Brain microvascular endothelial cell (primary cell): ENCODE measurements at places on chromosomes 2 and 18.

GRCh38 chr2:237629739-237630138 is 2.4 kb downstream of the LRRFIP1 start:
- DNase-seq = peak; percentile 67

- no peak for DNase-seq
Observed at GRCh38 chr2:141493936-141494335, 636.9 kb downstream of the LRP1B start.

GRCh38 chr2:151999053-151999452 is 99.8 kb downstream of the CACNB4 start:
- peak; percentile 38 for DNase-seq

DNA sequence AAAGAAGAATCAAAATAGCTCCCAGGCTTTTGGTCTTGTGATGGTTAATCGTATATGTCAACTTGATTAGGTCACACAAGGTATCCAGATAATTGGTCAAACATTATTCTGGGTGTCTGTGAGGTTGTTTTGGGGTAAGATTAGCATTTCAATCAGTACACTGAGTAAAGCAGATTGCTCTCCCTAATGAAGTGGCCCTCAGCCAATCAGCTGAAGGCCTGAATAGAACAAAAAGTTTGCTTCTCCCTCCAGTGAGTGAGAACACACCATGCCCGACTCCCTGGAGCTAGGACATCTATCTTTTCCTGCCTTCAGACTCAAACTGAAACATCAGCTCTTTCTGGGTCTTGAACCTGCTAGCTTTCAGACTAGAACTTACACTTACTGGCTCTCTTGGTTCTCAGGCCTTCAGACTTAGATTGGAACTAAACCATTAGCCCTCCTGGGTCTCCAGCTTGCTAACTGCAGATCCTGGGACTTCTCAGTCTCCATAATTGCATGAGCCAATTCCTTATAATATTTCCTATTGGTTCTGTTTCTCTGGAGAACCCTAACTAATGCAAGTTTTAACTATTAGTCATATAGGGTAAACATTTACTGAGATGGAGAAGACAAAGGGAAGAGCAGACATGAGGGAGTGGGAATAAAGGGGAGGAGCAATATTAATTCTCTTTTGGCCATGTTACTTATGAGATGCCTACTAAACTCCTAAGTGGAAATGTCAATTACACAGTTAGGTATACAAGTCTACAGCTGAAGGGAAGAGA is 25.5 kb downstream of the LNPK start:
- DNase-seq = peak; percentile 0

DNA sequence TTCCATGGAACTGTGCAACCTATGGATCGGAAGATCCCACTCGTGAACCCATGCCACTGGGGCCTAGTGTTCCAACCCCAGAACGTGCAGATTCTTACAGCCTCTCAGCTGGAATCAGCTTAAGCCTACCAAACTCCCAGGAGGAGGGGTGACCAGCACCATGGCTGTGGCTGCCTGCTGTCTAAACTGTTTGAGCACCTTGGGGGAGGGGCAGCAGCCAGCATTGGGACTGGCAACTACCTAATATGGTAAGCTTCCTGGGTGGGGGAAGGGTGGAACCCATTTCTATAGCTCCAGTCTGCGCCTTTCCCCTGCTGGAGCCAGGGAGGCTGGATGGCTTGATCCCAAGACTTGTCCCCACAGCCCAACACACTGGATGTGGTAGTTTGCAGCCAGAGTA is 10.7 kb upstream of the POLE4 start:
- DNase-seq = no peak

DNA sequence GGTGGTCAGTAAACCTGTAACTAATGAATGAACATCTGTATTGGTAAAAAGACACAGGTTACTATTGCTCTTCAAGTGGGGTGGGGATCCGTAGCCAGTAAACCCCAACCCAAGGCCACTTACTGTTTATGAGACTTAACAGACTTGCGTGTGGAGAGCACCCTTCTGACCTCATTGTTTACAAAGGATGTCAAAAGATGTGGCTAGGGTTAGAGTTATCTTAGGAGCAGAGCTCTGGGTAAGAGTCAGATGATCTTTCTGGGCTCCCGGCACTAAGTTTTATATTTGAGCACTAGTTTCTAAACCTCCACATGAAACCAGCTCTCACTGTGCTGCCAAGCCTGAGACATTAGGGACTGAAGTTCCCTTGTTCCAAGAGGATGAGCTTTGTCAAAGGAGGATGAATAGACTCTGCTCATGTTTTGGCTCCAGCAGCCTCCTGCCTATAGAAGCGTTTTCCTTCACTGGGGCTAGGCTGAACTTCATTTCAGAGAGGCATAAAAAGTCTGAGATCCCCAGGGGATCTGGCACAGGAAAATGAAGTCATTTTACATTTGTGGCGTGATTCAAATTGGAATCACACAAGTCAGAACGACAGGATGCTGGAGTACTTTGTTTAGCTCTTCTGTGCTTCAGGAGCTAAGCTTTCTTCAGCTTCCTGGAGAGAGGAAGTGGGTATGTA is 403.1 kb upstream of the TRIB2 start:
- DNase-seq = no peak

DNA sequence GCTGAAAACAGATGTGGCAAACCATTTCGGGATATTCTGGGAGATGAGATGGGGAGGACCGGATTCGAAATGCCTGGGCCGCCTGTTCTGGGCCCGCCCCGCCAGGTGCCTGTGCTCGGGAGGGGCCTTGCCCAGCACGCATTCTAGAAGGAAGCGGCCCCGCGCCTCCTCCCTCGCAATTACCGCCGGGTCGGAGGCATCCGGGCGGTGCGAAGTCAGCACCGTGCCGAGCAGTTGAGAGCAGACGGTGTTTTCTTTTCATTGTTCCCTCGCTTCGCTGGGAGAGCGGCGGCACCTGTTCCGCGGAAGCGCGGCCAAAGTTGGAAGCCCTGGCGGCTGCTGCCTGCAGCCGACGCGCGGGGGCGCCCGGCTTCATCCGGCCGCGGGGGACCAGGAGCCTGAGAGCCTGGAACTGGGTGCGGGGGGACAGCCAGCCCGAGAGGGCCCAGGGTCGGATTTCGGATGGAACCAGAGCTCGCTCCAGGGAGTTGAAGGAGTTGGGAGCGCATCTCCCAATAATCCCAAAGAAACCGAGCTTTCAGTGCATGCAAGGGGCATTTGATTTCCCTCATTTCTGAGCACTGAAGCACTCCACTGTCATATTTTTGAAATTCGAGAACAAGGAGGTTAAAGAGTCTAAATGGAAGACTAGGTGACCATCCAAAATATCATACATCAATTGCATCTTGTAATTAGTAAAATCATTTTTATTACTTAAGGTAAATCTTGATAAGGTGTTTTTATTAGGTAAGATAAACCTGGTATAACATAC is 241.8 kb upstream of the RAB12 start:
- DNase-seq = no peak

GRCh38 chr2:29561181-29561580 is 360.2 kb downstream of the ALK start:
- no peak for DNase-seq

GRCh38 chr2:70089220-70089982 is 2.1 kb downstream of the PCBP1 start:
- no peak for DNase-seq

- DNase-seq = peak; percentile 55
Observed at GRCh38 chr2:4258563-4258962, 555.2 kb downstream of the DCDC2C start.

DNA sequence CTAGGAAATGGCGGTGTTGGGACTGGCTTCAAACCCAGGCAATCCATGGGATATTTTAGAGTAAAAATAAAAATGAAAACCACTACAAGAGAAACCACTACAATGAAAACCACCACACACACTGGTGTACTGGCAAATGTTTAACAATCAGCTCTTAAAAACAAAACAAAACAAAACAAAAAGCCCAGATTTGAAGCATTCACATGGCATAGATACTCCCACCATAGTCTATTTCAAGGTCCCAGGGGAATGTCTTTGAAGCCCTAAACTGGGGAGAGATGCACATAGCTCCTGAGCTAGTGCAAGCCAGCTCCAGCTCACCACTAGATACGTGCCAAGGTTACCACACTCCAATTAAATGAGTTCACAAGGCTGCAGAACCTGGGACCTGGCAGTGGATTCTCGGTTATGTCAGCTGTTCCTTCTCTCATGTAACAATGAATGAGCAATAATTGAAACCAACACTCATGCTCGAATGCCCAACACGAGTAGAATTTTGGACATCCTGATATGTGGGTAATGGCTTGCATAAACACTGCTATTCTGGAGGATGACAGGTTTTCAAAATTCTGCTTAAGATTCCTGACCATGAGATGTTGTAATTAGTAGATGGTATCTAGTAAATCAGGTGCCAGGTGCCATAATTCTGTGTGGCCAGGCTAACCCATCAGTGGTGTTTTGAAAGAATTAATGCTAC is 102.2 kb downstream of the OSBPL6 start:
- DNase-seq = no peak

DNA sequence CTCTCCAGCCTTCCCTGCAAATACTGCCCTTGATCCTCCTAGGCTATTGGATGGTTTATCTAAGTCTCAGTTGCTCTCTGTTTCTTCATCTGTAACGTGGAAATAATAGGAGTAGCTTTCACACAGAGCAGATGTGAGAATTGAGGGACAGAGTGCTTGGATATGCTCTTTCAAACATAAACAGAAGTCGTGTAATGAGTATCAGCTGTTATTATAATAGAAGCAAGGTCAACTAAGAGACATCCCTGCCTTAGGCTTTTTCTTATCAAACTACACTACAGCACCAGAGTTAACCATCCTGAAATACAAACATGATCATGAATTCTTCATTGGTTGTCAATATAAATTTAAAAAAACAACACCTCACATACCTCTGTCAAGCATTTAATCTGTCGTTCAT is 138.2 kb downstream of the DOK6 start:
- no peak for DNase-seq

- DNase-seq = no peak
Observed at GRCh38 chr2:56299171-56299691, 115.4 kb downstream of the CCDC85A start.

GRCh38 chr2:209908511-209908910 is 93.9 kb upstream of the RPE start:
- no peak for DNase-seq

DNA sequence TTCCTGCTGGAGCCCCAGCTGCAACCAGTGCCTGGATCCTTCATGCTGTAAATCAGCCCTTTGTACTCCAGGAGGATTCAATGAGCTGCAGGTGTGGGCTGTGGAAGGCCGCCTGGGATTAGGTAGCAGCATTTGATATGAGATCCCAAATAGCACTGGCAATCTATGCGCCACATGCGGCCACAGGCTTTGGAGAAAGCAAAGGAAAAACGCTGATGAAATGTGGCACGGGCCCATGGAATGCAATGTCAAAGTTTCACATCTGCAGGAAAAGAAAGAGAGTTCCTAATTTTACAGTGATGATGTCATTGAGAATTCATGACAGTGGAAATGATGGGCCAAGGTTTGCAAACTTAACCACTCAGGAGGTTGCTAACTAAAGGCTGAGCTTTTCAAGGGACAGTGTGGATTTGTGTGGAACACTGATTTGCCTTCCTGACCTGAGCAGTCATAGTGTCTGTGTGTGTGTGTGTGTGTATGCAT is 216.4 kb upstream of the OSR1 start:
- peak; percentile 47 for DNase-seq

GRCh38 chr2:231800493-231801091 is 14.3 kb downstream of the COPS7B start:
- peak; percentile 40 for DNase-seq

DNA sequence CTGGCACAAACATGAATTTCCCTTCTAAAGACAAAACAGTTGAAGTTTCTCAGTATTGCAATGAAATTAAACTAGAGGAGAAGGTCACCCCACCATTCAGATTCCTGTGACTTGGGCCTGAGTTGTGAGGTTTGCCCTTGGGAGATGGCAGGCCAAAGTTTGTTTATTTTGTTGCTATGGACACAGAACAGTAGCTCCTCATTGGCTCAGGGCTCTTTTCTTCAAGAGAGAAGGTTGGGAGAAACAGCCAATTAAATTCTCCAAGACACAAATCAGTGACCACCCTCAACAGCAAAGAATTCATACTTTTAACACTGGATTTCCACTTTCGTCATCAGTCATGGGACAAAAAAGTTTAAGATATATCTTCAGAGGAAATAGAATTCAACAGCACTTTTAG is at the start of gene FLACC1:
FLACC1 (minus strand) TSS at position 125 of the 400 bp plus-strand sequence. CDS start 5,941 bp downstream, outside the sequence.
- DNase-seq = peak; percentile 84

DNA sequence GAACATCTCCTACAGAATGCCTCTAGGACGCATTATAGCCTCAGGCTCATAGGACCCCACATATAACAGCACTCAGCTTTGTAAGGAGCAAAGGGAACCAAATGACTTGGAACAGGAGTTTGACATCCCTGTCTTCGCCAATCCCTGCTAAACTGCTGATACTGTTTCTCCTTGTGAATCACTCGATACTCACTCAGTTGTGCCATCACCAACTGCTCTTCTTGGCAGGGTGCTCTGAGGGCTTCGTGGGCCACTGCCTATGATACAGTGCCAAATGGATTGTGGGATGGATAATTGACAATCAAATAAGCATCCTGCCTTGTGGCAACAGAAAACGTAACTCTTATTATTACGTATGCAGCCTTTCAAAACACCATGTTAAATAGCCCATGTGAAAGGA is 396.3 kb downstream of the RIT2 start:
- no peak for DNase-seq

DNA sequence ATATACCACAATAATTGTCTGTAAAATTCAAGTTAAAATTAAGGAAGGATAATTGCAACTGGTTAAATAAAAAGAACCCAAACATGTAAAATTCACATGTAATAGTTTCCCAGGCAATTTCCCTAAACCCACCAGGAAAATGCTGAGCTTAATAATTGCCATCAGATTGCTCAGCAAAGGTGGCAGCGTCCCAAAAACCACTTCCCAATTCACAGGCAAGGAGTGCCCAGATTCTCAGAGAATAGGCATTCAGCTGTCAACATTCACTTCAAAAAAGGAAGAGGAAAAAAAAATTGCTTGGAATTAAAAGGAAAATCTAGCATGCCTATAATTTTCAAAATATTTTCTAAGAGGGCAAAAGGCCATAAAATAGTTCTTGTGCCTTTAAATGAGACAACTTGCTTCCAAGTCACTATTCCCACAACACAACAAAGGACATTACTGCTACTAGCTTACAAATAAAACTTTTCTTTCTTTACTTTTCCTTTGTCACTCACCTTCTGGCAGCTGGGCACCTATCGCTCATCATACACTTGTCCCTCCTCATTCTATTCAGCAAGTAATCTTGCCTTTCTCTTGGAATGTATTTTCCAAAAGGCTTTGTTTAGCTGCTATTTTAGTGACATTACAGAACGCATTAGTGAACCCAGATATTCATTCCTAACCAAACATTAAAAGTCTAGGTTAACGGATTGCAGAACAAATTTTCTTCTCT is 15.2 kb downstream of the SRBD1 start:
- peak; percentile 31 for DNase-seq

- no peak for DNase-seq
Observed at GRCh38 chr2:41701231-41701630, 346.6 kb upstream of the PKDCC start.

DNA sequence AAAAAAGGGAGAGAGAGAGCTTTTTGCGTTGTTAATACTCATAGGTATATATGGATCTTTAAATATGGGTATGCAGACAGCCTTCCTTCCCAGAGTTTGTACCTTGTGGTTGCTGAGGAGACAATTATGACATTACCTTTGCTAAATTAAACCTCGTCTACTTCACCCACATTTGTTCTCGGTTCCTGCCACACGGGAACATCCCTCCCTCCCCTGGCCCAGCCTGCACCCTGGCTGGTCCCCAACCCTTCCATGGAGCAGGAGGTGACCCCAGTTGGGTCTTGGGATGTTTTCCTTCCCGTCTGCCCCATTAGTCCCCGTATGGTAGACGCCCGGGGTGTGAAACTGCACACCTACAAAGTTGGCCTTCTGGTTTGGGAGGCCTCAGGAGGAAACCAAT is 105.3 kb upstream of the FZD7 start:
- DNase-seq = no peak
